ENCODE measurements at places on chromosomes 6 and 20.

GRCh38 chr6:42387336-42387735 is 64.4 kb downstream of the TRERF1 start:
- DNase-seq = no peak

- no peak for DNase-seq
Measured at GRCh38 chr6:13559968-13560650, 14.3 kb upstream of the SIRT5 start.

DNA sequence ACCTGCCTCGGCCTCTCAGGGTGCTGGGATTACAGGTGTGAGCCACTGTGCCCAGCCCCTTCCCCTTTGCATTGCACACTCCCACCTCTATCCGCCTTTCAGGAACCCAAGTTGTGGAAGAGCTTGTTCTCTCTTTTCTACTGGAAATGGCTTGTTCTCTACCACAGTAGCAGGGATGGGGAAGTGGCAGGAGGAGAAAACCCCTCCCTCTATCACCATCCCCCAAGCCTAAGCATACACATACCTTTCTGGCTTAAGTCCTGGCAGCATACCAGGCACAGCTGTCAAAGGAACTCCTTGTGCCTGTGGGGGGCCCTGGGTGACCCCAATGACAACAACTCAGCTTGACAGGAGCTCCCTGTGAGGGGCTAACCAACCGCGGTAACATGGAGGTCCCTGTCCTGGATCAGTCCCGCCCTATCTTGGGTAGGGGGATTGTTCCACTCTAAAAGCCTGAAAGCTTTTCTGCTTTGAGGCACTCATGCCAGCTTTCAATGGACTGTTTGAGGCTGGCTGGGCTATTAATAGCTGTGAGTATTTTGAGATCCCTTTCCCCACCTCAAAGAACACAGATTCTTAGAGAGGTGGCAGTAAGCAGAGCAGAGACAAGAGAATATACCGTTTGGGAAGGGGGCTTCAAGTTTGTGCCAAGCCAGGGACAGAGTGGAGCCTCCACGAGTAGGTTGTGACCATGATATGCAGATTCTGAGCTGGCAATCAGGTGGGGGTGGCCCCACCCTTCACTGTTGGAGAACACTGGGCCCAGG is 2.3 kb downstream of the KLHDC3 start:
- DNase-seq = no peak

DNA sequence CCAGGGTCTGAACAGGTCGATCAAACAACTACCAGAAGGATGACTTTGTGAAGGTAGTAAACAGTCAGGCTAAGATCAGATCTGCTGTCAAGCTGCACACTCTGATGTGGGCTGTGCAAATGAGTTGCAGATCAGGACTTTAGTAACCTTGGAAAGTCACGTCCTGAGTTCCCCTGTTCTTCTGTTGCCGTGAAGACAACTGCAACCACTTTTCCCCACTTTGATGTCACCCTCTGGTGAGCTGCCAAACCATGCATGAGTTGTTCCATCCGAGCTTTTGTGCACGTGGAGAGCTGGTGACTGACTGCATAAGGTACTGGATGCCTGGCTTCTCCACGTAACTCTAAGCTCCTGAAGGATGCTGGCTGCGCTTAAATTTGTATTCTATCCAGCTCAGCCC is 111.0 kb downstream of the CD83 start:
- DNase-seq = no peak

GRCh38 chr6:63652980-63653379 is 17.4 kb downstream of the PHF3 start:
- DNase-seq = no peak

DNA sequence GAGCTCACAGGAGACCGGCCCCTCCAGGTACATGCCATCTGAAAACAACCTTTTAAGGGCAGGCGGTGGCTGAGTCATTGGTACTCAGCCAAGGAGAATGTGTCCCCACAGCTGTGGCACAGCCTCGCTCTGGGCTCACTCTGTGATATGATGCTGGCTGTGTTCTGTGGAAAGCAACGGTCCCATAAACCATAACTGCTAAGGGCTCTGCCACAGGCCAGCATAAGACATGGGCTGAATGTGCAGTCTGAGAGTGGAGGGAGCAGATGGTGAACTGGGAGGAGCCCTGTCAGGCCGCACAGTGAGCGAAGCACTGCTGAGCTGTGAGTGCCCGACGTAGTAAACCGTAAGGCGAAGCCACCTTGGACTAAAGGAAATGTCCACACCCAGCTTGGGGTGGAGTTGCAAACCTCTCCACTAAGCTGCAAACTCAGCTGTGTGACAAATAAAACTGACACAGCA is 375.8 kb downstream of the THBS2 start:
- no peak for DNase-seq

GRCh38 chr6:8215631-8216030 is 113.3 kb upstream of the EEF1E1 start:
- no peak for DNase-seq

- no peak for DNase-seq
Measured at GRCh38 chr6:37731371-37731770, 33.7 kb upstream of the MDGA1 start.

DNA sequence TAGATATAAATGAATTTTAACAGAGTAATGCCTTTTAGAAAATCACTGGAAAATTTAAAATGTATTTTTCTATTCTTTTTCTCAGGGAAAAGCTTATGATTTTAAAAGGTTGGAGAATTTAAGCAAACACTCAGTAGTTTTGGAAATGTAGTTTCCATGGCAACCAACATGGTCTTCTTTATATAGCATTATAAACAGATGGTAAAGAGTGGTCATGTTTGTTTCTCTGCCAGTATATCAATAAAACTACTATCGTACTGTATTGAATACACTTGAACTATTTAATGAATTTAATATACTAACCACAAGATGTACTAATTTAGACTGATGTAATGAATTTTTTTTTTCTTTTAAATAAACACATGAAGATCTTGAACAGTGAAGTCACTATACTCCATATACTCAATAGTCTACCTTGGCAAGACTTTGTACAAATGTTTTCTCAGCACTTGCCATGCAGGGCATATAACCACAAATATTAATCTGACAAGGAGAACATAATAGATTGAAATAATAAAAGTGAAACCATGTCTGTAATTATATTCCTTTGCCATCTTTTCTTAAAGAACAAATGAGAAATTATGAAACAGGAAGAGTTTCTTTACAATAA is 105.5 kb downstream of the PDSS2 start:
- no peak for DNase-seq

- DNase-seq = peak; percentile 43
Measured at GRCh38 chr20:44022464-44022863, 107.8 kb downstream of the TOX2 start.

- DNase-seq = no peak
Measured at GRCh38 chr6:88454658-88455057, 288.5 kb upstream of the CNR1 start.

DNA sequence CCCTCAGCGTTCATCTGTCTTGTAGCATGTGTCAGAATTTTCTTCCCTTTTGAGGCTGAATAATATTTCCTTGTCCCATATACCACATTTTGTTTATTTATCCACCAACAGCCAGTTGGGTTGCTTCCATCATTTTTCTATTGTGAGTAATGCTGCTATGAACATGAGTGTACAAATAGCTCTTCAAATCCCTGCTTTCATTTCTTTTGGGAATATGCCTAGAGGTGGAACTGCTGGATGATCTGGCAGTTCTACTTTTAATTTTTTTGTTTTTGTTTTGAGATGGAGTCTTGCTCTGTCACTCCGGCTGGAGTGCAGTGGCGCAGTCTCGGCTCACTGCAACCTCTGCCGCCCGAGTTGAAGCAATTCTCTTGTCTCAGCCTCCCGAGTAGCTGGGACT is 64.7 kb downstream of the SASH1 start:
- no peak for DNase-seq

DNA sequence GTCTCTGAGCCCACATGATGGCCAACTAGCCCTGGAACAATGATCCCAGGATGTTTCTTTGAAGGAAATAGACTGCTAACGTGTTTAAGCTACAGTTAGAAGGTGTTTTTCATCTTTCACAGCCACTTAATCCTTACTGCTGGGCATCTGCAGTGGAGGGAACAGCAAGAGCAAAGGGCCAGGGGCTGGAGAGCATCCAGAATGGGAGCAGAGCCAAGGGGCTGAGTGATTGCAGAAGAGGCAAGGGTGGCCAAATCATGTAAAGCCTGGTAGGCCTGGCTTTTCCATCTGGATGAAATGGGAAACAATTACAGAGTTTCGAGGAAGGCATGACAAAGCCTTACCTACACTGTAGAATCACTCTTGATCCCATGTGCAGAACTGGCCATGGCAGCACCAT is 18.7 kb upstream of the LAMP5 start:
- no peak for DNase-seq

GRCh38 chr6:30363459-30363858 is 18.5 kb downstream of the RPP21 start:
- no peak for DNase-seq

DNA sequence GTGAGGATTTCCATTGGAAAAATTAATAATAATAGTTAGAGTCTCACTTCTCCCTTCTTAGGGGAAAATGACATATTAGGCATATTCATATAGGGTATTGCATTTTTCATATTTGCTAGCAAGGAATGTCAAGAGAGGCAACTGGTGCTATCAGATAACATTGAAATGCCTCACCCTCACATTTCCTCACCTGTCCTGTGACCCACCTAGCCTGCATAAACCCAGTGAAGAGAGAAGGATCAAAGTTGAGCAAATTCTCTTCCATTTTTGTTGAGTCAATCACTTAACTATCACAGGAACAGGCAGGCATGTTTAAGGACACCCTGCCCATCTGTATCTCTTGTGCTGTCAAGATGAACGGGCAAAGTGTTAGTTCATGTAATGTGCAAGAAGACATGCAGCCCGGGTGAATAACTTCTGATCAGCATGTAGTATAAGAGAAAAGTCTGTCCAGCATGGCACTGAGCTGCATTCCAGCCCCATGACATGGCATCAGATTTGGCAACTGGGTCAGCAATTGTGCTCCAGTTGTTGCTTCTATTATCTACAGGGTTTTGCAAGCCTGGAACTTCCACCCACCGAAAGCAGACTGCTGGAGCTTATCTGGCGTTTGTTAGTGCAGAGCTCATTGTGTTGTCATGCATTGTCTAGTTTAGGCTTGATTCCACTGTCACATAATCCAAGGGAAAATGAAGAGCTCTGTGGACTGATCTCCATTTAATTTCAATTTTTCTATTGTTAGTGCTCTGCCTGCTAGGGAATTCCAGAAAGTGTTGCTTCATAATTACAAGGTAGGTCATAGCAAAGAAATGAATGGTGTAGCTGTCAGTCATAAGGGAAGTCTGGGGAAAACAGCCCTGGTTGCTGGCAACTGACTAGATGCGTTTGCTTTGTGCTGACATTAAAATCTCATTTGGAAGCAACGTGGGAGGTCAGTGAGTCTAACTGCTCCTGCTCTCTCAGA is 138.4 kb upstream of the TNFAIP3 start:
- no peak for DNase-seq

- DNase-seq = no peak
Measured at GRCh38 chr6:92777146-92777740, 642.1 kb downstream of the EPHA7 start.

DNA sequence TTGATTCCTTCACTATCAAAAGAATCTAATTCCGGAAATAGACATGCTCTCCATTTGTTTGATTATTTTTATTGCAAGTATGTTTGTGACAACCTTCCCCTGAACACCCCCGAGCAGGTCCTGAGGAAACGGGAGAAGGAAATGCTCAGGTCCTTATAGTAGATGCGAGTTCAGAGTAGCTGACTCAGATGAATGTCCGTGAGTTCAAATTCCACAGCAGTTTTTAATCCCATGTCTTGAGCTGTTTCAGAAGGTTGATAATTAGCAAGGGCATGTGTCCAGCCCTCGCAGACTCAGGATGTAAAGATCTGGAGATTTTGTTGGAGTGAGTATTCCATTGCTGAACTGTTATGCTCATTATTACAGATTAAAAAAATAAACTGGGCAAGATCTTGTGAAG is 169.3 kb downstream of the BCAS1 start:
- DNase-seq = no peak

DNA sequence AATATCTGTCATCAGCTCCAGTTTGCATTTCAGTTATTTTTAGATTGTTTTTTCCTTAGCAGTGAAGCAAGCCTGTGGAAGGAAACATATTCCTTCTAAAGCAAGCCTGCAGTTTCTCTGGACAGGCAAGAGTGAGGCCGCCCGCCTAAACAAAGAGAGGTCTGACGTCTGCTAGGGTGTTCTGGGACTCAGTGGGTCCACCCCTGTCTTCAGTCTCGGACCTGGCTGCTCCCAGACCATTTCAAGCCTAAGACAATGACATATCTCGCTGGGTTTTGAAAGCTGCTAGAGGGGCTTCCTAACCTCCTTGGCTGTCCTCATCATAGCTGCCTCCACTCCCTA is 36.8 kb upstream of the RNF24 start:
- no peak for DNase-seq

GRCh38 chr20:33474097-33474873 is 15.6 kb upstream of the CBFA2T2 start:
- DNase-seq = no peak

DNA sequence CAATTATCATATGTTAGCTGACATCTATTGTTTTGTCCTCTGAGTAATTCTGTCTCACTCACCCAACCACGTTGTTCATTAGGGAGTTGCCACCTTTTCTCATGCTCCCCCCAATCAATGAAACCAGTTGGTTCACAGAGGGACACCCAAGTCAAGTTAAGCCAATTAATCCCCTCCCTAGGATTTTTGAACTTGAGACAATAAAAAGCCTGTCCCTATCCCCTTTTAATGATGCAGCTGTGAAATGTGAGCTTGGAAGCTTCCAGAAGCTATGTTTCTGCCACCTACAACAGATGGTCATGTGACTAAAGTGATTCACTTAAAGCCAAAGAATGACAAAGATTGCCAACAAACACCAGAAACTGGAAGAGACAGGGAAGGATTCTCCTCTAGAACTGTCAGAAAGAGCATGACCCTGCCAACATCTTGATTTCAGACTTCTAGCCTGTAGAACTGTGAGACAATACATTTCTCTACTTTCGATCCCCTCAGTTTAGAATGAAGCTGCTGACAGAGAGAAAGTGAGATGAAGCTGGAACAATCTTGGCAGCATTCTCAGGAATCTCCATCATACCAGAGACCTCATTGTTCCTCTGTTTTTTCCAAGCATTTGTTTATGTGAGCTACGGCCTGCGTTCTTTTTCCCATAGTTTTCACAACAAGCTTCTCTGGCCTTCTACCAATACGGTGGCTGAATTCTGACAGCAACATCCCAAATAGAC is 57.8 kb upstream of the TPD52L1 start:
- no peak for DNase-seq

DNA sequence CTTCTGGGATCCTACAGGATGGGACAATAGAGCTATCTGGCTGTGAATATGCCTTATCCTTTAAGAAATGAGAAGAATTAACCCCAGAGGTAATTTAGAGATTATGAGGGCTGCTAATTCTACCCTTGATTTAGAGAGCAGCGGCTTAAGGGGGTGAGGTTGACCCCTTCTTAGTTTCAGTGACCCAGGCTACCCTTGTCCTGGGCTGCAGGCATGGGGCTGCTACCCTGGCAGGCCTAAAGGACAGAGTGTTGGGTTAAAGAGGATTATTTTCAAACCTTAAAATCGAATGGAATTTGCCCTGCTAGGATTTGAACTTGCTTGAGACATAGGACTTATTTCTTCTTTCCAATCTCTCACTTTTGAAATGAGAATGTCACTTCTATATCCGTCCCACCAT is 1343.4 kb downstream of the HACE1 start:
- DNase-seq = no peak

GRCh38 chr6:101545191-101545590 is 151.7 kb downstream of the GRIK2 start:
- no peak for DNase-seq

Data from vagina (tissue), 2 donors.